ENCODE measurements at places on chromosomes 11 and 22. TPM values are rescaled to one million over a fixed set of nuclear protein-coding genes. Genes with fewer than 3 reads are reported as not detected.

CST6 gene
- not detected for total RNA-seq

MRGPRX4 gene
- total RNA-seq, result not detected

GRCh38 chr11:97638641-97639224, 1248.9 kb downstream of the JRKL start:
- DNase-seq, result no peak

MIAT gene
- total RNA-seq, result 1.2 TPM

GRCh38 chr11:104093426-104094280, 57.2 kb downstream of the DDI1 start:
- DNase-seq, result no peak

F2 gene
- total RNA-seq, result 631 TPM

GRCh38 chr11:74839971-74840370, 91.3 kb downstream of the RNF169 start:
- DNase-seq, result no peak

DNA sequence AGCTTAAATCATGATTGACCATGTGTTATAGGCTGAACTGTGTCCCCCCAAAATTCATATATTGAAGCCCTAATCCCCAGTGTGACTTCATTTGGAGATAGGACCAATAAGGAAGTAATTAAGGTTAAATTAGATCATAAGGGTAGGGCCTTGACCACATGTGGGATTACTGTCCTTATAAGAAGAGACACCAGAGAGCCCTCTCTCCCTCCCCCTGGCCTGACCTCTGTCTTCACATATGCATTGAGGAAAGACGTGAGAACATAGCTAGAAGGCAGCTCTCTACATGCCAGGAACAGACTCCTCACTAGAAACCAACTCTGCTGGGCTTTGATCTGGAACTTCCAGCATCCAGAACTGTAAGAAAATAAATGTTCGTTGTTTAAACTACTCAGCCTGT, 13.6 kb upstream of the NUP50 start:
- DNase-seq, result no peak

GRCh38 chr11:125393331-125393730, 102.7 kb downstream of the FEZ1 start:
- no peak for DNase-seq

DNA sequence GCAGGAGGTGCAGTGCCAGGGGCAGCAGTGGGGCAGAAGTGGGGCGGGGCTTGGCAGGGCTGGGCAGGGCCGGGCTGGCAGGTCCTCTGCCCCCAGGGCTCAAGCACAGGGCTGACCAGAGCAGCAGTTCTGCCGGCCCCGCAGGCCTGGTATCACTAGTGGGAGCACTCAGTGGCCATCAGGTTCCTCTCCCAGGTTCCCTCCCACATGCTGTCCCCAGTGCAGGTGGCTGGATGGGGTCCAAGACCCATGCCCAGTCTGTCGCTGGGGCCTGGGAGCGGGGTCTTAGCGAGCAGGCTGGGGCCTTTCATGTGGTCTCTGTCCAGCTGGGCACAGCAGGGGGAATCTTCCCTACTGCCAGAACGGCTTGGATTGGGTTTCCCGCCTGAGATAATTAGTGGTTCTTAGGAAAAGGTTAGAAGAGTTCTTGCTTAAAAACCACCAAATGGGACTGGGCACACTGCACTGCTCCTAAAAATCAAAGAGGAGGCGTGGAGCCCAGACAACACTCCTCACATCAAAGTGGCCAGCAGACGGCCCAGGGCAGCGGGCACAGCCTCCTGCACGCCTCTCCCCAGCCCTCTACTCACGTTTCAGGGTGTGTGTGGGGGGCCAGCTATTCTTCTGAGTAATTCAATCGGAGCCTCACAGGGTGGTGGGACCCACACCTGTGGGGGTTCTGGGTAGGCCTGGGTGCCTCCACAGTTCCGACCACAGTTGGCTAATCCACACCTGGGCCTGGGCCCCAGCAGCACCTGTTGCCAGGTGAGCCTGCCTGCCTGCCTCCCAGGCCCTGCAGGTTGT, 45.6 kb downstream of the TPCN2 start:
- DNase-seq, result no peak

DNA sequence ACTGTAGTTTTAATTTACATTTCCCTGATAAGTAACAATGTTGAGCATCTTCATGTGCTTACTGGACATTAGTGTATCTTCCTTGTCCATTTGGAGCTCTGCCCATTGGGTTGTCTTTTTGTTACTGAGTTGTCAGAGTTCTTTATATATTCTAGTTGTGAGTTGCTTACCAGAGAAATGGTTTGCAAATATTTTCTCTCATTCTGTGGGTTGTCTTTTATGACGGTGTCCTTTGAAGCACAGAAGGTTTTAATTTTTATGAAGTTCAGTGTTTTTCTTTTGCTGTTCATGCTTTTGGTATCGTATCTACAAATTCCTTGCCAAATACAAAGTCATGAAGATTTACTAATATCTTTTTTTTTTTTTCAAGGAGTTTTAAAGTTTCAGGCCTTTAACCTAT, 42.4 kb downstream of the ZBTB44 start:
- DNase-seq, result no peak

DNA sequence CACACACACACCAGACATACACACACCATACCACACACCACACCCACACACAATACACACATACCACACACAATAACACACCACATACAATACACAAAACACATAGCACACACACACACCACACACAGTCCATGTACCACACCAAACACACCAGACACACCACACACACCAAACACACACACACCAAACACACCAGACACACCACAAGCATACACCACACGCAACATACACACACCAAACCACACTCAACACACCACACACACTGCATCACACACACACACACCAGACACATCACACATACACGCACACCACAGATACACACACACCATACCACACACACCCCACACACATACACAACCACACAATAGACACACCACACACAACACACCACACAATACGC, 54.8 kb downstream of the IGSF9B start:
- no peak for DNase-seq

- no peak for DNase-seq
These were observed 84.7 kb upstream of the WNT7B start for GRCh38 chr22:46061501-46062231.

DNA sequence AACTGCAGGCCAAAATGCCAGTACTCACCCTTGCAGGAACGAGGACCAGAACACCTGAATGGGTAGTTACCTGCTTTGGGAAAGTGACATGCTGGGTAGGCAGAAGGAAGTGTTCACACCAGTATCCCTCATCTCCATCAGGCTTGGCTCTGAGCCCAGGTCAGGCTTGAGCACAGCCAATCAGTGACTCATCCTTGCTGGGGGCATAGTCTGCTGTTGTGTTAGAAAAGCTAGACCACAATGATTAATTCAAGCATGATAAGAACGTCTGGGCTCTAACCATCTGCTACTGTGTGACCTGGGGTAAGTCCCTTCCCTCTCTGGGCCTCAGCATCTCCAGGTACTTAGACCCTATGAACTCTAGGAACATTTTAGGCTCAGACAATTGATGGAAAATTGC, 450.4 kb downstream of the MIAT start:
- DNase-seq, result no peak

CHST1 gene
- total RNA-seq, result 0.23 TPM

- no peak for DNase-seq
These were observed 50.3 kb downstream of the TRIOBP start for GRCh38 chr22:37747080-37747714.

GRCh38 chr11:66101066-66101464, 31.0 kb downstream of the PACS1 start:
- no peak for DNase-seq

GRCh38 chr11:27635567-27636037, 64.7 kb downstream of the BDNF start:
- DNase-seq, result no peak

DNA sequence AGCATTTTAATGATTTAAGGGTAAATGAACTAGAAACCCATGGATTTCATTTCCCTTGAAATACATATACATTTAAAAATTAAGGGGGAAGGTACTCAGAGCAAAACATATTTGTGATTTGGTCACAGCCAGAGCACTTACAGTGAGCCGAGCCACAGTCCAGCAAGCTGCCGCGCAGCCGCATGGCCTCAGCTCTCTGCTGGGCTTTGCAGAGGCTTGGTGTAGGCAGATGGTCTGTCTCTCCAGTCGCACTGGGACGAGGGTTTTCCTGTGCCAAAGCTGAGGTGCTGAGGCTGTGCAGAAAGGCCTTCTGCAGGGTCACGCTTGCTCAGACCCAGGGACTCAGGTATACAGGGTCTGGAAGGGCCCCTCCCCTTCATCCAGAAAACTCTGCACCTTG, 367.3 kb downstream of the OPCML start:
- DNase-seq, result no peak

DNA sequence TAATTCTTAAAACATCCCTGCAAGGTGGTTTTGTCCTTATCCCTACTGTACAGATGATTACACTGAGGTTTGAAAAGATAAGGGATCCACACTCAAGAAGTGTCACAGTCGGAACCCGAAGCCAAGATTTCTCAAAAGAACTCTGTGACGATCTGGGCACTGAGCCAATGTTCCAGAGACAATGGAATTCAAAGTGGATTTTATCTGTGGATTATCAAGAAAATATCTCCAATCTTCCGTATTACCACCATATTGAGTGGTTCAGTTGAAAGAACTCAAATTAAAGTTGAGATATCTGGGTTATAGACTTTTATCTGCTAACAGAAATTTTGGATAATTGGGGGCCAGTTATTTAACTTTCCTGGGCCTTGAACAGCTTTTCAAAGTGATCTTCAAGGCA, 100.0 kb upstream of the GRAMD1B start:
- DNase-seq, result no peak

APBB1 gene
- total RNA-seq, result 8.6 TPM

DNA sequence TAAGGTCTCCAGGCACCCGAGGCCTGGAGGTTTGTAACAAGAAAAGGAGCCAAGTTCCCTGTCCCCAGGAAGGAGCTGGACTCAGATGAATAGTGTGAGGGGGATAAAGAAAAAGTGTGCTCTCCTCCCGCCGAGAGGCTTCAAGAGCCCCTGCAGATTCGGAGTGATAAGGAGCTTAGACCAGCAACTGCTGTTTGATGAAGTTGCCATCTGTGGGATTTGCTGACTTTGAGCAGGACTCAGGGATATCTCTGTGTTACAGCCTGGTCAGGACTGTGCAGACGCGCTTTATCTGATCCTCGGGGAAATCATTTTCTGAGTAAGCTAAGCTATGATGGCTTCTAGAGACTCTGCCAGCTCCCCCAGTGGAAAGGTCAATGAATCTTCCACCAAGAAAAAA, 1017.0 kb downstream of the TBC1D22A start:
- DNase-seq, result no peak

GRCh38 chr11:119382101-119382500, 611 bp upstream of the USP2 start:
- no peak for DNase-seq

DNA sequence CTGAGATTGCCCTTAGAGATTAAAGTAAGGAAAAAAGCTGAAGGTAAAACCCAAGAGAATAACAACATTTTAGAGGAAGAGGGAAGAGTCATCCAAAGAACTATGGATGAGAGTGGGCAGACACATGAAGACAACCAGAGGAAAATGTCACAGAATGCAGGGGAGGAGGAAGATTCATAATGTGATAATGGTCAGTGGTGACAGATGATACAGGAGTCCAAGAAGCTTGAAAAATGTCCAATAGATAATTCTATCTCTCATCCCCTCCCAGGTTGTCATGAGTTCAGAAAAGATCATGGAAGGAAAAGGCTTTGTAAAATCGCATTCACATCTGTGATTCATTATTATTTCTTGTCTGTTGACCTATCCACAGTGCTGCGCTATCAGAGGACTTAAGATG, 282.3 kb upstream of the CCDC90B start:
- DNase-seq, result no peak

GRCh38 chr11:20033806-20034205, 126.5 kb downstream of the DBX1 start:
- DNase-seq, result no peak

Measured in liver (tissue), 10 donors.